MG63 (cell line): ENCODE measurements at places on chromosomes 16 and 17. TPM values are rescaled to one million over a fixed set of nuclear protein-coding genes. Genes with fewer than 3 reads are reported as not detected.
A peak's percentile ranks its signal among the peaks of the same experiment; 100 is the strongest.

DNA sequence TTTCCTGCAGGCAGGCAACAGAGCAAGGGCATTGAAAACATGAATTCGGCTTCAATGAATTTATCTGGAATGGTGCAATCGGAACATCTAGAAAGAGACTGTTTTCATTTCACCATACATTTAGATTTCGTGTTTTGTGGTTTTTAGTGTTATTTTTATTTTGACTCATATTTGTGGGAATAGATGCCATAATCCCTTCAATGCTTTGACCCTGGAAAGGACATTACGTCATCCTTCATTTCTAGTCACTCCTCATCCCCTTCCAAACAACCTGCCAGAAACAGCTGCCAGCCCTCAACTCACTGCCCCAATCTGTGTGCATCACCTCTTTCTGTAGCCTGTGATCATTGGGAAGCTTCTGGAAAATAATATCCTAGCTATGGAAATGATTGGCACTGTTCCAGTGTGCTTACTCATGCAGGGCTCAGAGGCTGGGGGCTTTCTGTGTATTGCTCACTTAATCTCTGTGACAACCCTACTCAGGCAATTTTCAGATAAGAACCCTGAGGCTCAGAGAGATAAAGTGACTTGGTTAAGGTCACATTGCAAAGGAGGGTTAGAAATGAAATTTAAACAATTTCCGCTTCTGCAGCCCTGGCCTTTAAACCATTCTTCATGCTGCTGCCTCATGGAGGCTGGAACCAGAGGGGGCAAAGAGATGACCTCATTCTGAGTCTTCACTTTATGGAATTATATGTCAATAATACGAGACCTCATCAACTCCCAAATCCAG, 9.5 kb upstream of the KSR1 start:
- DNase-seq = peak; percentile 96

GRCh38 chr17:6755731-6756184, at the start of gene XAF1:
TSS of gene XAF1 (plus strand) at chr17:6756046. CDS start at chr17:6756079, 33 bp downstream.
- peak; percentile 25 for DNase-seq

DNA sequence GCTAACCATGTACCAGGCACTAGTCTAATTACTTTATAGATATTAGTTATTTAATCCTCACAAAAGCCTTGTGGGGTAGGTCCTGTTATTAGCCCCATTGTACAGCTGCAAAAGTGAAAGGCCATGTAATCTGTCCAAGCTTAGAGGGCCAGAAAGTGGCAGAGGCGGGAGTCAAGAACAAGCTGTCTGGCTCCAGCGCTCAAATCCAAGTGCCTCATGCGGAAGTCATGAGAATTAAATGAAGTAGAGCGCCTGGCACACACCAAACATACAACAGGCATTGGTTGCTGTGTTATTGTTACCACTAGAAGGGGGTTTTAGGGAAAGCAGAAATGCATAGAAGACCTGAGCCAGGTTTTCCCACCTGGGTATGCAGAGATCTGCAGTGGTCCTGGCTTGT, 1.2 kb downstream of the AQP8 start:
- no peak for DNase-seq

- no peak for DNase-seq
Measured at GRCh38 chr16:84326545-84326944, 31.9 kb downstream of the WFDC1 start.

DNA sequence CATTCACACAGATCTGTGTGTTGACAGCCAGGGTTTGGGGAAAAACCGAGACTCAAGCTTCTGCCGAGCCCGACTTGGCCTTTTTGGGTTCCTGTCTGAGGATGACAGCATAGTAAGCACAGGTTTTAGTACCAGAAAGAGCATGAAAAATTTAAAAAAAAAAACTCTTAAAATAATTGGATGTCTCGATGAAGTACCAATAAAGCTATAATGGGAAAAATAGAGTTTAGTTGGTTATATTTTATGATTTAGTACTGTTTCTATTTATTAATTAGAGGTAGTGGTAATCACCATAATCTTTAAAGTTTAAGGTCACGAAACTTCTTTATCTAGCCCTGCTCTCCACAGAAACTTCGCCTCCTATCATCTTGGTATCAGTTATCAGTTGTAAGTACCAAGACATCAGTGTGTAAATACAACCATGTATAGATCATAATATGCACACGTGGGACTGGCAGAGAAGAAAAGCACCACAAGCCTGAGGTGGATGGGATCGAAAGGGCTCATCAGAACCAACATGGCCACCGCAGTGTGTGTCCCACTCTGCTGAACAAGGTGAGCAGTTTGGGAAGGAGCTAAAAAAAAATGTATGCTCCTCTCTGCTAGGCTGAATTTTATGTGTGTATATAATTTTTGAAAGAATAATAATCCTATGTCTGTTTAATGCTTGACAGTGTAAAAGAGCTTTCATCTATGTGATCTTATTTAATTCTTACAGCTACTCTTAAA, 14.4 kb upstream of the EEF2K start:
- DNase-seq = no peak

- DNase-seq = no peak
Measured at GRCh38 chr16:86771506-86772460, 193.4 kb downstream of the FOXL1 start.

GRCh38 chr16:83266848-83267553, 540.8 kb upstream of the HSBP1 start:
- no peak for DNase-seq

DNA sequence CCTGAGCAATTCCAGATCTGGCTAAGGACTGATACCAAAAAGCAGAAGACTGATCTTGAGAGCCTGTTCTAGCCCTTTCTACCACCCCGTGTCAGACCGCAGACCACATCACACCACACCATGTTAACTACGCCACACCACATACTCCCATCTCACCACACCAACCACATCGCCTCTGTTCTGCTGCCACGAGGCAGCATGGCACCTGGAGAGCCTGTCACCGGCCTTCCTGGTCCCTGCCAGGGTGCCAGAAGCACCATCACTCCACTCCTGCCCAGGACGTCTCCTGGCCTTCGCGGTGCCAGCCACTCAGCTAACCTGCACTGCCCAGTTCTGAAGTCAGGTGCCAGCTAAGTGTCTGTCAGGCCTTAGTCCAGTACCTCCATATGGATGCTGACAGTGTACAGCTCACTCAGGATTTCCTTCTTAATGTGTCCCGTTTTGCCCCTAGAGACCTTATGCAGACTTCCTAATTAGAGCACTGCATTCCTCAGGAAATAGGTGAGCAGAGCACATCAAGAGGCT, 37.2 kb upstream of the BCAR1 start:
- no peak for DNase-seq

- DNase-seq = no peak
Measured at GRCh38 chr16:2447920-2448583, 11.9 kb upstream of the TEDC2 start.

DNA sequence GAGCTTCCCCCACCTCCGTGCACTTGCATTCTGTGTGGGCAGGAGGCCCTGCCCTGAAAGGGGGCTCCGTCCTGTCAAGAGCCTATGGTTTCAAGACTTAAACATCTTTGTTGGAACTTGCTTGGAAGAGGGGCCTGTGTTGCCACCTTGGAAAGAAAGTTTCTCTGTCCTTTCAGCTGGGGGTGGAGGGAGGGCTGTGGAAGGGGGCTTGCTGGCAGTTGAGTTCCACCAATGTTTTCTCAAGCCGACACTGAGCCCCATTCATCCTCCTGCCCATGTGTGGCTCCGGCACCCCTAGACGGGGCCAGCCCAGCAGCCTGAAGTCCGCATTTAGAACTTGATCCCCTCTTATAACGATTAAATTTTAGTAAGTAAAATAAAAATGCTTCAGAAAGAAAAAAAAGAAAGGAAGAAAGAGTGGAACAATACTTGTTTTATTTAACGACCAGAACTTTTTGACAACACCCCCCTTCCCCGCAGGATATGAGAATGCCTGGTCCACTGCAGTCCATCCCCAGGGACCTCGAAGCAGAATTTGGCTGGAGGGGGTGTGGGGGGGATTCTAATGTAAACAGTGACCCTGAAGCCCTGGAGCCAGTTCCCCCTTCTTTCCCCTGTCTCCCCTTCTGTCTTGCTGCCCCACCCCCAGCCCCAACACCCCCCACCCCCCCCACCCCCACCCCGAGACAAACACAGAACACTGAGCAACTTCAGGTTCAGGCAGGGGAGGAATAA, 26.9 kb upstream of the CLEC18A start:
- DNase-seq = no peak

- DNase-seq = no peak
Measured at GRCh38 chr17:56222255-56222654, 69.0 kb downstream of the ANKFN1 start.

GRCh38 chr16:67976205-67976604, 4.1 kb downstream of the DPEP3 start:
- DNase-seq = no peak

DNA sequence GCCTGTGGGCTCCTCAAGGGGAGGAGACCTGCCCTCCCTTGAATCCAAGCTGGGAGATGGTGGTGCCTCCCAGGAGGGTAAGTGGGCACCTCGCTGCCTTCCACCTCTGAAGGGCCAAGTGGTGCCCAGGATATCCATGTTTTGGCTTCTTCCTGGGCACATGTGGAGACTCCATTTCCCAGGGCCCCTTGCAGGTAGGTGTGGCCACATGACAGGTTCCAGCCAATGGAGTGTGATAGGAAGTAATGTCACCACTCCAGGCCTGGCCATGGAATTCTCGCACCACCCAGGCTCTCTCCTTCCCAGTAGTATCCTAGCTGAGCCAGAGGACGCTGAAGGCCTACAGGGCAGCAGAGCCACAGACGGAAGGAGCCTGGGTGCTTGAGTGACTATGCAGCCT, 17.6 kb upstream of the PEMT start:
- DNase-seq = no peak

DNA sequence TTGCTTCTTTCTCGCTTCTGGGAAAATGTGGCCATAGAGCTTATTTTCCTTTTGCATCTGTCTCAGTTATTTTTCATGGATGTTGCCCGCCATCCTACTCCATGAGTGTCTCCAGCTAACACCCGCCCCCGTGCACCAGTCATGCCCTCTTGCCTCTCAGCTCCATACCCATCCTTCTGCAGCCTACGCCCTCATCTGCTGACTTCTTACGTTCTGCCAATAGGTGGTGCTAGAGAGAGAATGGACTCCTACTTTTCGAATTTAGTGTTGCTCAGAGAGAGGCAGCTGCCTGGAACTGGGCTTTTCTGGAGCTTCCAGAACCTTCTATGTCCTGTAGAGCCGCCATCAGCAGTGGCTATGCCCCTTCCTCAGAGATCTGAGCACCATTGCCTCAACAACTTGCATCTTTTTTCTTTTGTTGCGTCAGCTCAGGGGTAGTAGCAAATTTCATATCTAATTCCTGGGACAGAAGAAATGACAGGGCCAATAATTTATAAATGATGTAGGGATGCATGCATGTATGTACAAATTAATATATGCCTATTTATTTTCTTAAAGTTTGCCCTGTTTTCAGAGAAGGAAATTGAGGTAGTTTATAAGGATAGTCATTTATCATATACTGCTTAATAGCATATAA, 119.7 kb upstream of the MYOCD start:
- peak; percentile 45 for DNase-seq

- DNase-seq = no peak
Measured at GRCh38 chr16:29230671-29231096, 175.8 kb downstream of the NPIPB11 start.

- no peak for DNase-seq
Measured at GRCh38 chr16:727291-727977, 528 bp downstream of the HAGHL start.

- no peak for DNase-seq
Measured at GRCh38 chr16:81588326-81589081, 143.9 kb downstream of the CMIP start.

DNA sequence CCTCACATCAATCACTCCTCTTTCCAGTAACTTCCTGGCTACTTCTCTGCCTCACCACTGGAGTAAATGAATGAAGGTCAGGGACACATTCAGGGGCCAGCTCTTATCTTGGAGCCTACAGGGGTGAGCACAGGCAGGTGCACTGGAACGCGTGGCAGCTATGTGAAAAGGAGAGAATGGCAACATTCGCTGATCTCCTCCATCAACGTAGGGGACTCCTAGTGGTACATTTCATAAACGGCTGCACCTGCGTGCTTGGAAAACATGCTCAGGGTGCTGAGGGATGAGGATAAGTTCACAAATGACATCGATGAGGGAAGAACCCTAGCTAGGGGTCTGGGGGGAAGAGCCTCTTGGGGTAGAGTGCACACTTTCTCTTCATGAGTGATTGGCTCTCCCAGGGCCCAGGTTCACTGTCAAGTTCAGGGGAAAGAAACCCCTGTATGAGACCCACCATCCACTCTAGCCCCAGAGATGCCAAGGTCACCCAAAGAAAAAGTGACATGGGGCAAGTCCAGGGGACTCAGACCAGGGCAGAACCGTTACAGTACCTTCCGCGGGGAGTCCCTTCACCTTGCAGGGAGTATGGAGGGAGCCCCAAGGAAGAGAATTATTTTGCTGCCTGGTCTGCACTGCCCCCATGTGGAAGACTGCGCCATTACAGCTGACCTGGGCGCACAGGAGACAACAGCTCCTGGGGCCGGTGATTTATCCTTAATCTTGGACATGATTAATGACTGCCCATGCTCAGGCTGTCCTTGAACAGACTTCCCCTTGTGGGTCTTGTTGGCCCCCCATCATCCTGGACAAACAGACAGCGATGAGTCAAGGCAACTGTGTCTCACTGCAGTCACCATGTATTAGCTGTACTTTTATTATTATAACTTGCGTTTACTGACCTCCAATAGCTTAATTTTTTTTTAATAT, 30.1 kb downstream of the VAC14 start:
- peak; percentile 23 for DNase-seq

GRCh38 chr16:72876981-72877373, 171.0 kb downstream of the ZFHX3 start:
- no peak for DNase-seq

DNA sequence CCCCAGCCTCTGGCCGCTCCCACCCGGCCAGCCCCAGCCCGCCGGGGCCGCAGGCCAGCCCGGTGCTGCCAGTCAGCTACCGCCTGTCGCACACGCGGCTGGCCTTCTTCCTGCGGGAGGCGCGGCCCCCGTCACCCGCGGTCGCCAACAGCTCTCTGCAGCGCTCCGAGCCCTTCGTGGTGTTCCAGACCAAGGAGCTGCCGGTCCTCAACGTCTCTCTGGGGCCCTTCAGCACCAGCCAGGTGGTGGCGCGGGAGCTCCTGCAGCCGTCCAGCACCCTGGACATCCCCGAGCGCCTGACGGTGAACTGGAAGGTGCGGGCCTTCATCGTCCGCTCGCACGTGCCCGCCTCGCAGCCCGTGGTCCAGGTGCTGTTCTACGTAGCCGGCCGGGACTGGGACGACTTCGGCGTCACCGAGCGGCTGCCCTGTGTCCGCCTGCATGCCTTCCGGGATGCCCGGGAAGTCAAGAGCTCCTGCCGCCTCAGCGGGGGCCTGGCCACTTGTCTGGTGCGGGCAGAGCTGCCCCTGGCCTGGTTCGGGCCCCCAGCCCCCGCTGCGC, 46.8 kb downstream of the TMEM132E start:
- no peak for DNase-seq

- DNase-seq = no peak
Measured at GRCh38 chr17:43572368-43572980, 26.3 kb upstream of the ETV4 start.

GRCh38 chr16:10859020-10859419, 18.0 kb upstream of the CIITA start:
- no peak for DNase-seq

- no peak for DNase-seq
Measured at GRCh38 chr17:16354585-16354984, 1.3 kb upstream of the CENPV start.

CSH2 gene
- total RNA-seq = not detected in 2 replicates

FBXO39 gene
- total RNA-seq = not detected in 2 replicates

RCVRN gene
- total RNA-seq = not detected in 2 replicates

NOTUM gene
- 0.66 TPM in 1 of 2 replicates, not detected in the other for total RNA-seq

NDE1 gene
- total RNA-seq = 20.1 and 34.4 TPM in 2 replicates

ZSCAN10 gene
- total RNA-seq = not detected in 2 replicates

CPNE7 gene
- 9.1 and 9.6 TPM in 2 replicates for total RNA-seq

EVPLL gene
- not detected in 2 replicates for total RNA-seq

DRC3 gene
- 1.3 TPM in 1 of 2 replicates, not detected in the other for total RNA-seq

TEKT3 gene
- not detected in 2 replicates for total RNA-seq
